ENCODE measurements at places on chromosomes 12 and 14.

- DNase-seq: no peak
These were observed 36.2 kb downstream of the BCL11B start for GRCh38 chr14:99235582-99236320.

GRCh38 chr14:50335989-50336824, 24.1 kb downstream of the DMAC2L start:
- peak; percentile 93 for DNase-seq

DNA sequence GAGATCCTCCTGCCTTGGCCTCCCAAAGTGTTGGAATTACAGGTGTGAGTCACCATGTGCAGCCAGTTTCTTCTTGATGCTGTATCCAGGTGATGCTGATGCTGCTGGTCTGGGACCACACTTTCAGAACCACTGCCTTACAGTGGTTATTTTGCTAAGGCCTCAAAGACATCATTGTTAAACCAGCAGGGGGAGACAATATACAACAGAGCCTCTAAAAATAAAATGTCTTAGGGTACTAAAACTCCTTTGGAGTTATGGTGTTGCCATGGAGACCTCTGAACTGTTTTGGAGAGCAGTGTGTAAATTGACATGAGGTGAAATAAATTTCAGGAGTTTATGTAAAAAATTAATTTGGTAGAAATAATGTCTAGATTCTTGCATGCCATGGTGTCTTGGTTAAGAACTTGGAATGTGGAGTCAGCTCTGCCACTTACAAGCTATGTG, 1.1 kb upstream of the ARG2 start:
- peak; percentile 92 for DNase-seq

DNA sequence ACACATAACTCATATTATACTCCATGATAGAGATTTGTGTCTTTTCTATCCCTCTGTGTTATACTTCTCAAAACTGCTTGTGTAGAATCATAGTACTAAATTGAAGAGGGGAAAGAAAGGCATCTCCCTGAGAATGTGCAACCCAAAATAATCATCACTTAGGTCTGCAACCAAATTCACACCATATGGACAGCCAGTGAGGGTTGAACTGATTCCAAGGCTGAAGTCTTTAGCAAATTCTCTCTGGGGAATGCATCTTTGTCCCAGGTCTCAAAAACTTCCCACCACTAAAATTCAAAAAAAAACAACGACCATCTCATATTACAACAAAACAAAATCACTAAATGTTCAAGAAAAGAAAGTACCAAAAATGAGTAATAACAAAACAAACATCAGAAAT, 11.0 kb downstream of the ZFC3H1 start:
- DNase-seq: no peak

- DNase-seq: no peak
These were observed 12.9 kb downstream of the SOS2 start for GRCh38 chr14:50218501-50218900.

DNA sequence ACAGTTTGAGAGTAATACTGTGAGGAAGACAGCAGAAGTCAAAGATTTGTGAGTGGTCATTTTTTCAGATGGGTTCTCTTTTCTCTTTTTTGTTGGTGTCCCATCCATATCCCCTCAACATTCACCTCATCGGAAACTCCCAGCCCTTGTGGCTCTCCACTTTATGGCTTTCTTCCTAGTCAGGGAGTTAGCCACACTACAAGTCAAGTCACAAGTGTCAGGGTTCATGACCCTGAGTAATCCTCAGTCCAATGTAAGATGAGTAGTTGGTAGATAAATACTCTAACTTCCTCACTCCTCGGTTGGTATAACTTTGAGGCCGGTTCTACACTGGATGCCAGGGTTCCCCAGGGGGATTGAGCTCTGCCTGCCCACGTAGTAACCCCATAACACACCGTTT, 41.4 kb downstream of the PTGER2 start:
- DNase-seq: no peak

DNA sequence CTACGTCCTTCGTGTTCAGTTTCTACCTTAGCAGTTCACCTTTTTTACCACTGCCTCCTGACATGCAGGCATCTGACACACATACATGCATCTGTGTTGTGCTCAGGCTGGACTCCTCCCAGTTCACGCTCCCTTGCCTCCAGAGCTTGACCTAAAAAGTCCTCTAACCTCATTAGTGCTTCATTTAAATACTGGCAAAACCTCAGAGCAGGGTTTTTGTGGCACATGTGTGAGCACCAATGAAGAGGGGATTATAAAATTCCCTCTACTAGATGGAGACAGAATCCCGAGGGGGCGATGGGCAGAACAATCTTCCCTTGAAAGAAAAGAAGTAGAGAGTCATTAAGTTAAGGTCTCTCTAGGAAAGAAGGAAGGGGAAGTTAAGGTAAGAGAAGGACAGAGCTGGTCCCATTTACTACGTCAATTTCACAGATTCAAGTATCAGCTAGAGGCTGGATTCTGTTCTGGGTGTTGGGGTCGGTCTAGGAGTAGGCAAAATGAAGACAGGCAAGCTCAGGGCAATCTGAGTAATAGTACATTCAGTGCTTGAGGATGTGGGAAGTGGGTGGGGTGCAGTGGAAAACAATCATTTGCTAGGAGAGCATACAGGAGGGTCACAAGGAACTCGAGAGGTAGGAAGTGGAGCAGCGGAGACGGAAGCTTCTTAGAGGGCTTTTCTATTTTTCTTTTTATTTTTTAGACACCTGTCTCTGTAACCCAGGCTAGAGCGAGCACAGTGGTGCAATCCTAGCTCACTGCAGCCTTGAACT, 7.5 kb downstream of the HAL start:
- DNase-seq: no peak

DNA sequence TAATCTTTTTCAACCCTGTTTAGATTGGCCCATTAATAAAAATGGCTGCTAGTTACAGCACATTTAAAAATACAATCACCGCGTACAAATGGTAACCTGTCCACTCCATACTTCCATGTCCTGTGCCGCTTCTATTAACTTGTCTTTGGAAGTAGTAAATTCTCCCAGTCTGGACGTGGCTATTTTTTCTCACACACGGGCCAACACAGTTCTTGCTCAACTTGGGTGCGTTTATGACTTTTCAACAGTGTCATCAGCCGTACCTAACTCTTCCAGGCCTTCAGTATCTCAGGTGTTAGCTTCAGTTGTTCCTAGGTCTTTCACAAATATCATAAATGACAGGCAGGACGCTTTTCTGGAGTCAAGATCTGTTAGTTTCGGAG, 475 bp upstream of the PCNX1 start:
- no peak for DNase-seq

DNA sequence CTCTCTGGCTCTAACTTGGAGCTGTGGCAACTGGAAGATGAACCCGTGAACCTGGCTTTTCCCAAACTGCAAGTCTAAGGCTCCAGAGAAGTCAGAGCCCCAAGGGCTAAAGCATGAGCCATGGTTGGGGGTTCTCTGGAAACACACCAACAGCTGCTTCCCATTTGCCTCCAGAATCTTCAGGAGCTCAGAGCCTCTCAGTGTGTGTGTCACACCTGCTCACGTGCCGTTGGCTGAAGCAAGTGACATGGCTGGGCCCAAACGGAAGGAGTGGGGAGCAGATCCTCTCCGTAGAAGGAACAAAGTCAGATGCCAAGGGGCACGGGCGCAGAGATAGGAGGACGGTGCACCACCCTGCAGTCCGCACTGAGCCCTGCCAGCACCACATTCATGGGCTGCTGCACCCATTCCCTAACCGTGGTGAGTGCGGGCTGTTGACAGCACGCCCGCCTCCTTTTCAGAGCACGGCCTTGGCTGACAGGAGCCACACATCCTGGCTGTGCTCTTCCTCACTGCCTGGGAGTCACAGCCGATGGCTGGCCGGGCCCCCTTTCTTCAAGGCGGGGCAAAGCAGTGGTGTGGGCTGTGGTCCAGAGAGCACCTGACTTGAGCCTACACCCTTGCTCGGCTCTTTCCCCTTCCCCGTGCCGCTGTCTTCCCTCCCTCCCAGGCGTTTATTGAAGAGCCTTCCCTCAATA, 16.6 kb upstream of the TRAF3 start:
- no peak for DNase-seq

DNA sequence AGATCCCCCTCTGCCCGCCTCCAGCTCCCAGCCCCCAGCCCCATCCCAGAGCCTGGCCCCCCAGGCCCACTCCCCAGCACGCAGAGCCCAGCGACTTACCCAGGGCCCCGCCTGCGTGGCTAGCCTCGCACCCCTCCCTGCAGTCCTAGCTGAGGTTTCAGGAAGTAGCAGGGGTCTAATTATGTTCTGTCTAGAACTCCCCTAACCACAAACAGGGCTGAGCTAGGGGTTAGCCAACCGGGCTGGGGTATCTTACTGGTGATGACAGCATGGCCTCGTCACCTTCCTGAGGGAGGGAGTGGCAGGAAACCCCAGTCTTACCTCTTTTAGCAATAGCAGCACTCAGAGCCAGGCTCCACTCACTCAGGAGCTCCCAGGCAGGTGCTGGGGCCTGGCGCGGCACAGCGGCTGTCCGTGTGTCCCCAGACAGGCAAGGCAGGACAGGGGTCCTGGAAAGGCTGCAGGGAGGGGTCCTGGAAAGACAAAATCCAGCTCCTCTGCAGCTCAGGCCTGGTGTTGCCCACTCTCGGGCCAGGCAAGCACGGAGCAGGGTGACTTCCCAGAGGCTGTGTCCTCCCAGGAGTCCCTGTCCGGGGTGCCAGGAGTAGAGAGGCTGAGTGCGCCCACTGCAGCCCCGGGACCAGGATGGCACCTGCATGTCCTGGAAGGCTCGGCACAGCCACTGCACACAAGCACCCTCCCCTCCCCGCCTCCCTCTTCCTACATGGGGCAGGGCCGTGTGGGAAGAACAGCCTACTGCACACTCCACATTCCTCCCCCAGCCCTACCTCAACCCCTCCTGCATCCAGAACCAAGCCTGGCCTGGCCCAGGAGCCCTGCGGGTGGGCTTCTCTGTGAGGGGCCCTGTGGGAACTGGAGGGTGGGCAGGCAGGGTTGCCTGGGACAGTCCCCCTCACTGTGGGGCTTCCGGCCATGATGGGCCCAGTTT, at the start of gene GPR132:
TSS of gene GPR132 (minus strand) at position 151 of the 949 bp plus-strand sequence. CDS start 10,010 bp downstream, outside the sequence.
- DNase-seq: peak; percentile 39

GRCh38 chr12:6647083-6647604, at the start of gene ACRBP:
ACRBP (minus strand) TSS chr12:6647432; CDS start chr12:6647366, 66 bp downstream.
- DNase-seq: peak; percentile 90

DNA sequence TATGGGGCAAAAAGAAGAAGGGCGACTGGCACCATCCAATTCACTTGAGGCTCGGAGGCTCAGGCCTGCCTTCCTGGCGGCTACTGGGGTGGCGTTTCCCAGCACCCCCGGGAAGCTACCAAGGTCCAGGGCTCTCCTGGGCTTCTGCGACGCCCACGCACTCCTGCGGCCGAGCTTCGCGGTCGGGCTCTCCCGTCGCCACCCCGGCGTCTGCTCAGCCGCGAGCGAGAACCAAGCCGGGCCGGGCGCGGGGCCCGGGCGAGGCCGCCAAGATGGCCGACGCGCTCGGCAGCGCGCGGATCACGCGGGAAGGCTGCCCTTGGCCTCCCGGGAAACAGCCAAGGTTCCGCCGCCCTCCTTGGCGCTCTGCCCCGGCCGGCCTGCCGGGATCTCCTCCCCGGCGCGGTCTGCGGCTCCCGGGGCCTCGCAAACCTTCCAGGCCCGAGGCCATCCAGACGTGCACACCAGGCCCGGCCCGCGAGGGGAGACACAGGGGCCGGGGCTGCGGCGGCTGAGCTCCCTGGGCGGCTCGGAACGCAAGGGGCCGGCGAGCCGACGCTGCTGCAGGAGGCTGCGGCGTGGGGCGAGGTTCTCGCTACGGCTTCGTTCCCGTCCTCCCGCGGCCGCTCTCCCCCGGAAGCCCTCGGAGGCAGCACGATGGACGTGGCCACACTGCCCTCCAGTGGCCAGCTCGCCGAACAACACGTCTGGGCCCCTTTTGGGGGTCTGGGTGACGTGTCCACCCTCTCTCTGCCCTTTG, 23.5 kb upstream of the ZFP36L1 start:
- peak; percentile 95 for DNase-seq

DNA sequence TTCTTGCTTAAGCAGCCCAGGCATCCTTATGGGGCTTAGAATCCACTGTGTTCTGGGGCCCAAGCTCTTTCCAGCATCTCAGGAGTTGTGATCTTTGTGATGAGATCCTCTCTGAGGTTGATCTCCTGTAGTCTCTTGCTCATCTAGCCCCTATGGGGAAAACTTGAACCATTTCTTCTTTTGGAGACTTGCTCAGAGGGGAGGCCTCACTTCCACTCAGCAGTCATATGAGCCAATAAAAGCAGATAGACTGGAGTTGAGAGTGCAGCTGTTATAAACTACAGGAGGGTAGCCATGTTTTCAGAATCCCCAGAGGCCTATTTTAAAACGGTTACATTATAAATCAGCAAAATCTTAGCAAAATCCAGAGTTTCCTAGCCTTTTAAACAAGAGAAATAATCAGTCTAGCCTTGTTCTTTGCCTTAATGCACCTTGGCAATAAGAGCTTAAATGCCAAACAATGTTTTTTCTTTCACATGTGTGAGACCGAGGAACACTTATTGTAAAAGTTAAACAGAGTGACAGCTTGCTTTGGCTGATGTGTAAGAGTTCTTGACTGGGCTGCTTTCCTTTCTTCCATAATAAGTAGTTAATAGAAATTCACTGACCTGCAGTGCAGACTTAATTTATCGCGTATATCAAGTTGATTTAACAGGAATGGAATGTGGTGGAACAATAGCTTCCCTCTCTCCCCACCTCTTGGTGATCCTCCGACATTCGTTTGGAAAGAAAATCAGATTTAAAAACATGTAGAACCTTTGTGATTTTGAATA, 168.3 kb downstream of the NEDD1 start:
- peak; percentile 83 for DNase-seq

GRCh38 chr14:24843494-24843893, 206.5 kb downstream of the STXBP6 start:
- no peak for DNase-seq

DNA sequence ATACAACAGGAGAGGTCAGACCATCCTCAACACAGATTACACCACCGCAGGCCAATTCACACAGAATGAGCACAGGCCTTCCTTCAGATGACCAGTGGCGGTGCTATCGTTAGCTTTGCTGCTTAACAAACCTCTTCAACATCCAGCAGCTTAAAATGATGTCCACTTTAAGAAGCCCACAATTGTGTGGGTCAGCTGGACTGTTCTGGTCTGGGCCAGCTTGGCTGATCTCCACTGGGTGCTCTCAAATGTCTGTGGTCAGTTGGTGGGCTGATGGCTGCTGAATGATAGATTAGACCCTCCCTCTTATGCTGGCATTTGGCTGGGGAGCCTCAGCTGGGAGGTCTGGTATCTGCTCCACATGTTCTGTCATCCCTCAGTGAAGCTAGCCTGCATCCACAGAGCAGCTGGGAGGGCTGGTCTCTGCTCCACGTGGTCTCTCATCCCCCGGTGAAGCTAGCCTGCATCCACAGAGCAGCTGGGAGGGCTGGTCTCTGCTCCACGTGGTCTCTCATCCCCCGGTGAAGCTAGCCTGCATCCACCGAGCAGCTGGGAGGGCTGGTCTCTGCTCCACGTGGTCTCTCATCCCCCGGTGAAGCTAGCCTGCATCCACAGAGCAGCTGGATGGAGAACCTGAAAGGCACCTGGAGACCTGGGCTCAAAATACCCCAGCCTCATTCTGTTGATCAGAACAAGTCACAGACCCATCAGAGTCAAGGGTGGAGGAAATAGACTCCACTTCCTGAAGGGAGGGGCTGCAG, 203.6 kb upstream of the DIO3 start:
- no peak for DNase-seq

- DNase-seq: no peak
These were observed 140.3 kb upstream of the SEL1L start for GRCh38 chr14:81673930-81674329.
